ENCODE measurements at places on chromosomes 12 and 14.

- DNase-seq: no peak
Measured at GRCh38 chr14:88829188-88829587, 4.7 kb downstream of the TTC8 start.

- DNase-seq: no peak
Measured at GRCh38 chr12:57554897-57555296, 5.1 kb downstream of the KIF5A start.

DNA sequence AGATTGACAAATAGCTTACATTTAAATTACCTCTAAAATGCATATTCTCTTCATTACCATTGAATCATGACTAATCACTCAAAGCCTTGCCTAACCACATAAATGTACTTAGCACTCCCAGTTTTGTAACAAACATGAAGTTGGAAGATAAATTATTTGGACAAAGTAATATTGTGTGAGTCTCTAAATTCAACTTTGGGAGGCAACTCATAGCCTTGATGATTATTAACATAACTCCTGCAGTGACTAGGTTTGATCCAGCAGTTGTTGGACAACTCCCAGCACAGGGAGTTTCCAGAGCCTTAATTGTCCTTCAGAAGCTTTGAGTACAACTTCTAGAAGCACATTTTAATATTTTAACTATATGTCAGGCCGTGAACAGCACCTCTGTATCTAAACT lies 153.4 kb upstream of the PDZRN4 start:
- peak; percentile 19 for DNase-seq

- DNase-seq: peak; percentile 19
Measured at GRCh38 chr12:104357421-104357952, 53.9 kb downstream of the EID3 start.

- DNase-seq: no peak
Measured at GRCh38 chr12:65634061-65634460, 190.2 kb upstream of the HMGA2 start.

- DNase-seq: no peak
Measured at GRCh38 chr12:47808050-47808449, 11.7 kb downstream of the HDAC7 start.

DNA sequence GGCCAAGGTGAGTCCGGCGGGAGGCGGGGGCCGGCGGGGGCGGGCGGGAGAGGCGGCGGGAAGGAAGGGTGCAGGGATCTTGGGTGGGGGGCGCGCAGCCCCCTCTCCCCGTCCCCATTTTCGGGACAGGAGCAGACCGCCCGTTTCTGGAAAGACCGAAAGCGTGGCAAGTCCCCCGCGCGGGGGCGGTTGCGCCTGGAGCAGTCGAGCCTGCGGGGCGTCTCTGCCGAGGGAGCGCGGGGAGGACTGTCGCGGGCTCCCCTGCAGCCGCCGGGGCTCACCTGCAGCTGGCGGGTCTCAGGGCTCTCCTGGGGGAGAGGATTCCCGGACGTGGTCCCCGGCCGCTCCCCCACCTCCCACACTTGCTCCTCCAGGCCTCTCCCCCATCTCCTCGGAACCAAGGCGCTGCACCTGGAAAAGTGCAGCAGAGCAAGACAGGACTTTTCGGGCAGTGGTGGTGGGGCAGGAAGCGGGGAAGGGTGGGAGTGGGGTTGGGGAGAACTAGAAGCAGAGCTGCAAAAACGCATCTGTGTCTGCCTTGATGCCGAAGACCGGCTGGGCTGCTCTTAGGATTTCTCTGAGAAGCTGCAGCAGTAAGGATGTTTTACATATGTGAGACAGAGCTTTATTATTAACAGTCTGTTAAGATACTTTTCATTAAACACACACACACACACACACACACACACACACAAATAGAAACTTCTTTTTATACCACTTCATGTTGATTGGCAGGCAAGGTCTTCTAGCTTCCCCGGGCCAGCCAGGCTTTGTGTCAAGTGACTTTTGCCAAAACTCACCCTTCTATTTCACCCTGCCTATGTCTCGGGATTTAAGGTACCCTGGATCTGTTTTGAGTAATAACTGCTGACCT lies 677 bp downstream of the C12orf75 start:
- no peak for DNase-seq

GRCh38 chr12:101782273-101782731 lies 43.0 kb upstream of the SYCP3 start:
- peak; percentile 31 for DNase-seq

DNA sequence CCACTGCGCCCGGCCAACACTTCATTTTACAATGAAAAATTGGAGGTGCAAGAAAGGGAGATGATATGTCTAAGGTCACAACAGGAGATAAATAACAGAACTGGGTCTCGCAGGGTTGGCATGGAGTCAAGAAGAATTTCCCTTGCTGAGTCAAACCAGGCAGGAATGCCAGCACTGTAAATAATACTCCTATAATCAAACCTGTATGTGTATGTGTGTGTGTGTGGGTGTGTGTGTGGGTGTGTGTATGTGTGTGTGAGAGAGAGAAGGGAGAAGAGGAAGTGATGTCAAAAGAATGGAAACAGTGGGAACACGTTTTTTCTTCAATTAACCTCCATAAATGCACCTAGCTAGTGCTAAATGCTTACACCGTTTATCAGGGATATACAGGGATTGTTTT lies 70.4 kb downstream of the TMEM116 start:
- DNase-seq: peak; percentile 7

DNA sequence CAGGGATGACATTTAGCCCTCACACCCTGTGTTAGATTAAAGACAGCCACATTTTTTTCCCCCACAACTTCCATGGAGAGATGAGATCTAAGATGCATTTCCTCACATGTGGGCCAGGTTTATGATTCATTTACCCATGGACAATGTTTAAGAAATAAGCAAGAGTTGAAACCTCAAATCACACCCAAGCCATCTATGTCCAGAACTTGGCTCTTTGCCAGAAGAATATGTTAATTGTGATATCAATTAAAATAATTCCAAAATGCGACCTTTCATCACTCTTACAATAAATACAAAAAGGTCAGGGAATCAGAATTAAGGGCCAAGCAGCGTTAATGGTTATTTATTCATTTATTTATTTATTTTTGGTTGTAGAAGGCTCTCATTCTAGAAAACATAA lies 1376.9 kb upstream of the TMEM132C start:
- DNase-seq: no peak

- DNase-seq: no peak
Measured at GRCh38 chr14:104532191-104532555, 47.4 kb upstream of the C14orf180 start.

GRCh38 chr14:96626916-96627315 lies 124.7 kb downstream of the PAPOLA start:
- DNase-seq: no peak

GRCh38 chr12:105357162-105357691 lies 26.7 kb downstream of the C12orf75 start:
- DNase-seq: no peak

- no peak for DNase-seq
Measured at GRCh38 chr12:42213954-42214426, 24.1 kb downstream of the YAF2 start.

DNA sequence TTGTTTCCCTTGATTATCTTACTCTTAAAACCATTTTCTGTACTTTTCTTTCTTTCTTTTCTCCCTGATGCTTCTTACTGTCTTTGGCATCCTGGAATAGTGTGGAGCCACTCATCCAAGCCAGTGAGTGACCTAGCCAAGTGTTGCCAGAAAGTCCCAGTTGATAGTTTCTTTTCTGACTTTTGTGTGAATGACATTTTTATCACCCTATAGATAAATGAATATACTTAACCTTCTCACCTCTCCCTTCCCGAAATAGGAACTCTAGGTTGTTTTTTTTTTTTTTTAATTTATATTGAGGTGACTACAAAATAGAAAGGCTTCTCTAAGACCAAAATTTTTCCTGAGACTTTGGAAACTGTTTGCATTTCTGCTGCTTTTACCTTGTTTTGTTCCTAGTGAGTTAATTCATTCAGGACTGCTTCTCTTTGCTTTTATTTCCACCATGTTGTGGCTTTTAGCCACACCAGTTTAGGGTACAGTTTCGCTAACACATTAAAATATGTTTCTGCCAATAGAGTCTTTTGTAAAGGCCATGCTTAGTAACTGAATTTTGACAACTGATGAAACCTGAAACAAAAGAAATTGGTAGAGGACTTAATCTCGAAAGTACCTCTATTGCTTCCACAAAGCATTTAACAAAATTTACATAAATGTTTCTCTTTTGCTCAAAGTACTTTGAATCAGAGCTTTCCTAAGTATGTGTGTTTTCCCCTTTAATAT lies 194.6 kb downstream of the ERC1 start:
- no peak for DNase-seq

DNA sequence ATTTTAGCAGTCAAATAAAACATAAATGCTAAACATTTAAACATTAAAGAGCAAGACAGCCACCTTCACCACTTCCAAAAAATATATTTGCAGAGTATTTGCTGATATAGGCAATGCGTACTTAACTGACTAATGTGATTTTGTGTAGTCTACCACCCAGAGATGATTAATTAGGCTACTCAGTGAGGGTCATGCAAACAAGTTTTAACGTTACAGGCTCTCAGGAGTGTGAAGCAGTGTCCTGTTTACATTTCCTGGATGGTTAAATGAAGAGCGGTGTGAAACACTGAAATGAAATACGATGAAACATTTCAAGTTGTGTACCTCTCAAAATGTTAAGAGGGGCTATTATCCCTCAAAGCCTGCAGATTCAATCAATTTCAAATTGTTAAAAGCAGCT lies 165.8 kb upstream of the LRIG3 start:
- DNase-seq: no peak

- no peak for DNase-seq
Measured at GRCh38 chr14:105999361-106000028, 473.1 kb downstream of the TMEM121 start.

DNA sequence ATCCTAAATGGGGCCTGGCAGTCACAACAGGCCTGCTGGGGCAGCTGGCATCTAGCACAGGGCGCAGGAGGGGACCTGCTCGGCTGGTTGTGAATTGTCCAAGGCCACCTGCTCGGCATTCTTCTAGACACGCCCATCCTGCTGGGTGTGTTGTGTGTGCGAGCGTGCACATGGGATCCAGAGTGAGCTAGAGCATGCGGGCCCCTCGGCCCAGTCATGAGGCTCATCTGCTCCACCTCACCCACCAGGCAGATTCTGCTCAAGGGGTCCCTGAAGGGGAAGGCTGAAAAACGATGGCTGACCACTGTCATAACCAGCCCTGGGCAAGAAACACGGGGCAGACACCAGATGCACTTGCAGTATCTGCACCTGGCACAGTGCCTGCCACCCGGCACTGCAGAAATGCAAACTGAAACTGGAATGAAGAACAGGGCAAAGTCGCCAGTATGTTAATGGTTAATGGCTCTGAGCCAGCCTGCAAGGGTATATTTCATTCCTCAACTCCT lies 31.8 kb downstream of the MAX start:
- DNase-seq: no peak

DNA sequence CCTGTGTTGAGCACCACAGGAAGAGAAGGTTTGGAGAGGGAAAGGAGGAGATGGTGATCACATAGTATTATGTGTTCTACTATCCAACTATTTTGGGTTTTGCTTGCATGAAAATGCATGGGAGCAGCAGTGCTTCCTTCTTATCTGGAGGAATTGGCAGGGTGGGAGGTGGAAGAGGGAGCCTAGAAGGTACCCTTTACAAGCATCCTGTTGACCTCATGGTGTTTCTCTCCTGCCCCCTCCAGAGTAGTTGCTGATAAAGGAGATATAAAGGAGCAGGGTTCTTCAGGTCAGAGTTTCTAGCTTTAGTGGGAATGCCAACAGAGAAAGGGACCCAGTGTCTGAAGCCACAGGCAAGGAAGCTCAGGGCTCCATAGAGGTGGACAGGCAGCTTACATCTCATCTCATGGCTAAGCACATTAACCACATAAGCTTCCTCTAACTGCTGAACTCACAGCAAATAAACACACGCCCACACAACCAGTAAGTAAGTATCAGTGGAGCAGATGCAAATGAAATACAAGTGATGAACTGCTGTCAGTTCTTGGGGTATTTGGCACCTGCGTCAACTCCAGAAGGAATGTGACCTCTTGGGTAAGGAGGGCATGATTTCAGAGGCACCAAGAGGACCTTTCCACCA lies 174.2 kb upstream of the SLC38A2 start:
- DNase-seq: no peak

DNA sequence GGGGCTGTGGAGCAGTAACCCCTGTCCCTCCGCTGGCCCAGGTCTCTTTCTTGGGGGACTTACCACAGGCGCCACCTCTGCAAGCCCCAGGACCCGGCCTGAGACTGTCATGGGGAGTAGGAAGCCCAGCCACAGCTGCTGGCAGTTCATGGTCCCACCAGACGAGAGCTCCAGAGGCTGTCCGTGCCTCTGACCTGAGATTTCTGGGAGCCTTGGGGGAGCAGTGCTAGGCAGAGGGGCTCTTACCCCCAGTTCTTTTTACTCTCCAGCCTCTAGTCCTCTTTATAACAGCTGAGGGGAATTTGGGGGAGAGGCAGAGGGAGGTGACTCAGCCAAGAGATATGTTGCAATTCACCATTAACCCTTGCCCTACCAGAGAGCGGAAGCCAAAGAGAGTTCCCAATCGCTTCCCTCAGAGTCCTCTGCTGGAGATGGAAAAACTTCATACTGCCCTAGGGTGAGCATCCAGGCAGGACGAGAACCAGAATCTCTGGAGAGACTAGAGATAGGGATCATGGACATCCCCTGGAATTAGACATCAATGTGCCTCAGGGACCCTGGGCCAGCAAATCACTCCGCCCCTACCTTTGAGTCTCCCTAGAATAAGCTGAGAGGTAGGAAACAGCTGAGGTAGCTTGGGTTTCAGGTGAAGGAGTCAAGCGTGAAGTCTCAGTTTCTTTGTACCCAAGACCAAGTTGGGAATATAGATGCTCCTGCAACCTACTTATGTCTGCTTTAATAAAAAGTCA lies at the start of gene MMP19:
Gene MMP19 (minus strand): TSS at position 256 of the 749 bp plus-strand sequence. CDS start 106 bp downstream, at position 150.
- DNase-seq: peak; percentile 67

DNA sequence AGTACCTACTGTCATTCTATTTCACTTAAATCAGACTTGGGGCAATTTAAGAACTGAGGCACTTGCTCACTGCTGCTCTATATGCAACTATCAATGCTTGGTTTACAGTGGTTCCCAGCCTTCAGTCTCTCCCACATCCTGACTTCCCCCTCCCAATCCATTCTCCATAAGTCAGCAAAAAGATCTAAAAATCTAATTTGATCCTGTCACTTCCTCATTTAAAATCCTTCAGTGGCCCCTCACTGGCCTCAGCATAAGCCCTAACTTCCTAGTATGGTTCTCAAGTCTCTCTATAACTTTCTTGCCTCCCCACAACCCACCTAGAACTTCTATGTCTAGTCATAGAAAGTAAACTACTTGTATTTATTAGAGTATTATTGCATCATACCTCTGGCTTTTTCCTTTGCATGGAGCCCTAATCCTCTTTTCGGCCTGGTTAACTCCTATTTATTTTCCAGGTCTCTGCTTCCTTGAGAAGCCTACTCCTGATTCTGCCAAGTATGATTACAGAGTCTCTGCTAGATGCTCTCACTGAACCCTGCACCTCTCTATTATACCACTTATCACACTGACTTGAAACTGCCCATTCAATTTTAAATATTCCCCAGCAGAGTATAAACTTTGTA lies 130.6 kb downstream of the RALGAPA1 start:
- DNase-seq: no peak

Measured in stromal cell of bone marrow (primary cell).